Muscle of arm (tissue), 14 donors: ENCODE measurements at places on chromosomes 5 and 9. TPM values are rescaled to one million over a fixed set of nuclear protein-coding genes. Genes with fewer than 3 reads are reported as not detected.

FAM151B gene
- polyA plus RNA-seq, result 4.5 TPM

- DNase-seq, result no peak
Observed at GRCh38 chr5:166962461-166962860, 1329.0 kb upstream of the WWC1 start.

GRCh38 chr5:150137997-150138396, 17.6 kb downstream of the PDGFRB start:
- DNase-seq, result no peak

- DNase-seq, result no peak
Observed at GRCh38 chr5:164312801-164313200, 807.4 kb downstream of the MAT2B start.

GRCh38 chr9:95003689-95004410, 277.4 kb downstream of the AOPEP start:
- no peak for DNase-seq
